Germinal center (tissue), 1 donor: ENCODE measurements at places on chromosomes 3 and 15.

DNA sequence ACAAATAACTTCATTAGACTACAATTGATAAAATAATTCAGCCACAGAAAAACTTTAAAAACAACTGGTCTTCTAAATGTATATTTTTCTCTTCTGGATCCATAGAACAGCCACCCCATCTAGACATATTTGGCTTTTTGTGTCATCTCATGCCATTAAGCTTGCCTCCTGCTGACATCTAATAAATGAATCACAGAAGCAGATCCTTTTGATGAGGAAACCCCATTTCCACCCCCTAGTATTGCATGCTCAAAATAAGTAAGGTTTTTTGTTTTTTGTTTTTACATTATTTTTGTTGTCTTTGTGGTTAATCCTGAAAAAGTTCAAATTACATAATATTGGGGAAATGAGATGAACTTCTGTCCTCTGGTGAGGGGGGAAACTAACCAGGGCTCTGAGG, 94.8 kb downstream of the DUT start:
- no peak for DNase-seq

DNA sequence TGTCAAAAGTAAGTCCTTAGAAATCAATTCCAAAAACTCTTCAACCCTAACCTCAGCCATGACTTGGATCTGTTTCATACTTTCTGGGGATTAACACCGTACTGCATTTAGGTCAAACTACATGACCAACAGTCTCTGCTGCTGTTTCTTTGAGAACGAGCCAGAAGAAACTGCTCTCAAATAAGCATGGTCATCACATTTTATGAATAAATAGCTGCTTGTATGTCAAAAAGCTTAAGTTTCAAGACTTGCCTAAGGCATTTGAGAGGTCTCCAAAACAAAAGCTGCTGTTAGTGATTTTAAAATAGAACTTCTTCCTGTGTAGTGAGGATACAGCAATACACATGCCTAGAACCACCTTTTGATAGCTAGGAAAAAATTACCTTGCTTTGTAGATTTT, 166.3 kb upstream of the CHRM5 start:
- DNase-seq, result no peak

- DNase-seq, result no peak
Measured at GRCh38 chr15:51496246-51496645, 126.3 kb downstream of the DMXL2 start.

DNA sequence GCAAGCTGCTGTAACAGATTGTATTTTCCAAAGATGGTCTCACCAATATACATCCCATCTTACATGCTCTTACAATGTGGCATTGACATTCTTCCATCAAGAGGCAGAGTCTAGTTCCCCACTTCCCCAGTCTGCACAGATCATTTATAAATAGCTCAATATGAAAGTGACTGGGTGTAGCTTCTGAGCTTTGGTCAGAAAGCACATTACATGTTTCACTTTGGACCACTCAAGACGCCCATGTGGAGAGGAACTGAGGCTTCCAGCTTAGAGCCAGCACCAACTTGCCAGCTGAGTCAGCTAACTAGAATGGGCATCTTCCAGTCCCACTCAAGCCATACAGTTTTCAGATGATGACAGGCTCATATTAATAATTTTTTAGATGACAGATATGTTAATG, 45.5 kb downstream of the GREM1 start:
- DNase-seq, result no peak

- DNase-seq, result no peak
Measured at GRCh38 chr3:17329927-17330326, 412.5 kb downstream of the TBC1D5 start.

- no peak for DNase-seq
Measured at GRCh38 chr3:108209579-108209978, 12.6 kb downstream of the IFT57 start.

GRCh38 chr15:82165948-82166376, 96.6 kb downstream of the EFL1 start:
- no peak for DNase-seq

GRCh38 chr3:5568451-5568850, 380.9 kb downstream of the EDEM1 start:
- no peak for DNase-seq

GRCh38 chr3:129606636-129607390, at the start of gene PLXND1:
Gene PLXND1 (minus strand): TSS chr3:129606676. CDS start chr3:129606639, 37 bp downstream.
- DNase-seq, result peak; percentile 82

- DNase-seq, result no peak
Measured at GRCh38 chr3:106025151-106025722, 156.4 kb upstream of the CBLB start.

- no peak for DNase-seq
Measured at GRCh38 chr3:156685198-156685597, 10.8 kb downstream of the TIPARP start.

DNA sequence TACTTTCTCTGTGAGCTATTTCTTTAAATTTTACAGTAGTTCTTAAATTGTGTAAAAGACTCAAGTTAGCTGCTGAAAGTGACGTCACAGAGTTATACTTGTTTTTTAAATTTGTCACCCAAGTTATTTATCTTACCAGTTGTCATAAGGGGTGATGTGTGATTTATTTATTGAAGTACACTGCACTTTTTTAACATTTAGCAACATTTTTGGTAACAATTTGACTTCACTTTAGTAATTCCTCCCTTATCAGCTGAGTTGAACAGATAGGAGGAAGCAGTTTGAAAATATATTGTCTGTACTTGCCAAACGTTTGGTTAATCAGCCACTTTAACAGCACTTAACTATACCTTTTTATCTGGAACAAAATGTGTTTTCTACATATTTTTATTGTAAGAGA, 3.8 kb downstream of the STT3B start:
- no peak for DNase-seq

GRCh38 chr15:33188641-33189257, 5.8 kb downstream of the FMN1 start:
- peak; percentile 50 for DNase-seq

- DNase-seq, result no peak
Measured at GRCh38 chr3:148789146-148789545, 38.5 kb upstream of the CPB1 start.

- peak; percentile 49 for DNase-seq
Measured at GRCh38 chr15:89090791-89091626, 2.8 kb downstream of the ABHD2 start.

- DNase-seq, result no peak
Measured at GRCh38 chr3:43148033-43148432, 42.2 kb upstream of the POMGNT2 start.

GRCh38 chr3:195012100-195012499, 258.9 kb downstream of the XXYLT1 start:
- DNase-seq, result no peak

DNA sequence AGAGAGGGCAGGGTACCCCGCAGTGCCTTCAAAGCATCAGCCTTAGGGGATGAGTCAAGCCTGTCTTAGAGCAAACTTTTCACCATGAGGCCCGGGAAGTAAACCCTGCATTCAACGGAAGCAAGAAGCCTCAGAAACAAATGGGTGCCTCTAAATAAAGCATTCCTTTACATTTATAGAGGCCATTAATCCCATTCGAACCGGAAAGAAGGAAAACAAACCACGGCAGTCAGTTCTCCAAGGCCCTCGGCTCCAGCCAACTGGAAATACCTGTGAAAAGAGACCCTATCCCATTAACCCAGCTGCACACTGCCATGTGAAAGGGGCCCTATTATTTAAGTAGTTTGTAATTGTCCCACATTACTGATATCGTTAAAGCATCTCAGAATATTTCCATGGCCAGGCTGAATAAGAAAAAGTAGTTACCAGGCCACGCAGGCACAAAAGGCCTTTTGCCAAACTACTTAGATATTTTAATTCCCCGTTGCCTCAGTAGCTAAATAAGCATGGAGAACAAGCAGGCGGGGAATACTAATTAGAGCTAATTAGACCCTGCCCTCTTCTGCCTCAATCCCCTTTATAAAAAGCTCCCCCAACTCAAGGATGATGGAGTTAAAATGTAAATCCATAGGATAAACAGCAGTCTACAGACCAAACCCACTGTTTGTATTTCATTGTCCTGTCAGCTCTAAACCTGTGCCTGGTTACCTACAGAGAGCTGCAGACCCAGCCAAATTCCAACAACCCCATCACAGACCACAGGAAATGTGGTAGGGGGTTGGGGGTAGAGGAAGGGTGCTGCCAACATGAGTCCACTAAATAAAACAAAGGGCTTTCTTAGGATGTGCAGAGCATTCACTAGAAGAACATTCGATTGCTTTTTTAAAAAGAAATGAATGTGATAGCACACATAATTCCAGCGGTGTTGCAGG, 4.1 kb downstream of the ITGB5 start:
- DNase-seq, result no peak

GRCh38 chr15:34964277-34964676, 5.3 kb downstream of the AQR start:
- no peak for DNase-seq

GRCh38 chr3:15064835-15065549, at the start of gene MRPS25:
Gene MRPS25 (minus strand): TSS chr3:15065315. CDS start chr3:15065194, 121 bp downstream.
- peak; percentile 94 for DNase-seq

- DNase-seq, result no peak
Measured at GRCh38 chr3:126994661-126995245, 11.8 kb downstream of the PLXNA1 start.

GRCh38 chr15:42632105-42632675, 56.8 kb downstream of the STARD9 start:
- no peak for DNase-seq

DNA sequence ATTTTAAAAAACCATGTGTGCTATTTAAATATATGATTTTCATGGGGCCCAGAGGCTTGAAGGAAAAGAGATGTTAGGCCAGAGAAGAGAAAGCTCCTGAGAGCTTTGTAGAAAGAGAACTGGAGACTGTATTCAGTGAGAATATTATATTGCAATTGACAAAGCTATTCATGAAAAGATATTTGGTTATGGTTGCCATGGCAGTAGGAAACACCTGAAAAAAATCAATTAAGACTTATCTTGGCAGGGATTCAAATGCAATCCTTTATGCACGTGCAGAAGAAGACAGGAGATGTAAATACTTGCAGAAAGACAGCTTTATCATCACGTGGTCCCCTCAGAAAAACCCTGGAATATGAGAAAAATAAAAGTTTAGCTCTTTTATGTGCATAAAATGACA, 636.0 kb upstream of the TBL1XR1 start:
- no peak for DNase-seq

DNA sequence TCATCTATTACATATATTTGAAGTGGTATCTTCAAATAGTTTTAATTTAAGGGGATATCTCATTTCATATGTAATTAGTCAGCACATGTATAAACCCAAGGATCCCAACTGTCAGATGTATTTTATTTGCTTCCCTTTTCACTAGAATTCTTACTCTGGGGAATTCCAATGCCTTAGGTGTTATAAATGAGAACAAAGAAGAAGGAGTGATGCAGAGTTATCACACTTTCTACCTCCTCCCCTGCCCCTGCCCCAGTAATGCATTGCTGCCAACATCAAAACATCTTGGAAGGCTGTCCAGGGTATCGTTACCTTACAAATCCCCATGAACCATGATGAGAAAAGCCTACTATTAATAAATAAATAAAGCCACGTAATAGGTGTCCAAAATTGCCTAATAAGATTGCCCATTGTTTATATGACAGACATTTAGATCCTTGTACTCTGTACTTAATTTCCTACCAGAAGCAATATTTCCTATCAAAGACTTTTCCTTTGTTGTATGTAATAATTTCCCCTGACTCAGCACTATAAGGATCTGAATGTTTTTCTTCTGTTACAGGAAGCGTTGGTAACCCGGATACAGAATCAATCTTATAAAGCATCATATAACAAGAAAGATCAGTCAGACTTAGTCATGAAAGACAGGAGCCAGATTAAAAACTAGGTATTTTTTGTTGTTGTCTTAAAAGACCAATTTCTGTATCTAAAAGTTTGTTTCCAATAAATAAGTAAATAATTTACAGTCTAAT, 38.8 kb downstream of the CBLB start:
- no peak for DNase-seq

DNA sequence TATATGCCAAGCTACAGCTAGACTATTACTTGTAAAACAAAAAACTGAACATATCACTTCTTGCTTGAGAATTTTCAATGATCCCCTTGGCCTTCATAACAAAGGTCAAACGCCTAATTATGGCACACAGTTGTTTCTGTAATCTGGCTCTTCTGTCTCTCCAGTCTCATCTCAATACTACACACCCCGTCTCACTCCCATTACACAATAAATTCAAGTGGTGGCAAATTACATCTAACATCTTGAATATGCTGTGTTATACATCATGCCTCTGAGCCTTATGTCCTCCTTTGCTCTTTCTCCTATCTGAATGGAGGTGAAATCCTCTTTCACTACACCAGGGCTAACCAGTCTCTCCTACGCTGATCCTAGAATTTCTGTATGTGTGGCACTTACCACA, 140.4 kb downstream of the TBL1XR1 start:
- no peak for DNase-seq

DNA sequence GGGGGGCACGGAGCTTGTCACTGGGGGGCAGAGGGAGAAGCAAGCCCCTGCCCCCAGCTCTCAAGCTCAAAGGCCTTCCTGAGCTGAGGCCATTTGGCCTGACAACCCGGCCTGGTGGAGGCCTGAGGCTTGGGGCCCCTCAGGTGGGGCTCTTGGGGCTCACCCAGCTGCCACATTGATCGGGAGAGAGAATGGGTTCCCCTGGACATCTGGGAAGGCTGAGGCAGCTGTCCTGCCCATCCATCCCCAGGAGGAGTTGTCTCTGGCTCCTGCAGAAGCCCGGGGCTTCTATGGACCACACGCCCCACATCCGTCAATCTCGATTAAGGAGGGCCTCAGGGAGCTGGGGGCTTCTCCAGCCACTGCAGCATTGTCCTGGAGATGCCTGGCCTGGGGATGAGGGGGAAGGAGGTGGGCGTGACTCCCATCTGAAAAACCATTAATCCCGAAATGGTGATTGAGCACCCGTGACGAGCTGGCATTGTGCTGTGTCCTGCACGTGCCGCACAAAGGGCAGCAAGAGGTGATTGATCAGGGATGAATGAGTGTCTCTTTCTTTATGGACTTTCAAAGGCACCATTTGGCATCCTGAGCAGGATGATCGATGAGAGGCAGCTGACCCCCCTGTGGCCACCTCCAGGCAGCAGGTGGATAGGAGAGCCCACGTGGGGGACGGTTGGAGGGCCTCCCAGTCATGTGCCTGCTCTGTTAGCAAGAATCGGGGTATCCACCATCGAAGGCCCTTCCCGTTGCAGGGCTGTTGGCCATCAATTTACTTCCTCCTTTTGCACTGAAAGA, 17.2 kb upstream of the CRABP1 start:
- no peak for DNase-seq

- DNase-seq, result no peak
Measured at GRCh38 chr3:79139395-79140068, 628.3 kb downstream of the ROBO1 start.

DNA sequence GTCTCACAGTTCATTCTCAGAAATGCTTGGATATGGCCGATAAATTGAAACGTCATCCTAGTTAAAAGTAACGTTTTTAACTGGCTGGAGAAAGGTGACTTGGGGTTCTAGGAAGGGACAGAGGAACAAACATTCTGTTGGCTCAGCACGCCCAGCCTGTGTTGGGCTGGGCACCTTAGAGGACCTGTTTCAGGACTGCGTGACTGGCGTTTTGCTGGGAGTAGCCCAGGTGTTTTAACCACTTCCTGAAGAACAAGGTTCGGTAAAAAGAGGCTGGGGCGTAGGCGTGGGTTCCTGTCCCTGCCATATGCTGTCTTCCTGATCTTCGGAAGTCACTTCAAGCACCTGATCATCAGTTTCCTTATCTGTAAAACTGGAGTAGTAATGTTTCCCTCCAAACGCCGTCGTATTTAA, 1.1 kb upstream of the TLNRD1 start:
- peak; percentile 21 for DNase-seq
